ENCODE measurements at places on chromosomes 1 and 21.

DNA sequence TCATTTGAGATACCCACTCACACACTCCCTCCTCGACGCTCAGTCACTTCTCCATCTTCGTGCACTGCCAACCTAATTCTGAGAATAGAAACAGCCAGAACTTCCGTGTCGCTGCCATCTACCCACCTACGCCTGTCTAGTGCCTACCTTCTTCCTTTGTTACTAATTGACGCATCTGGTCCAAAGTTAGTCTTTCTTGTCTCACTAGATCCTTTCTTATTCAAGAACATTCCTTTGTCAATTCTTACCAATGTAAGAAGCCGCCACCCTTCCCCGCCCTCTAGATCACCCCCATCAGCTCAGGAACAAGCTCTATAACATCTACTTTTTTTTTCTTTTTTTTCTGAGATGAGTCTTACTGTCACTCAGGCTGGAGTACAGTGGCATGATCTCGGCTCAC lies 3.7 kb downstream of the PADI6 start:
- no peak for DNase-seq

DNA sequence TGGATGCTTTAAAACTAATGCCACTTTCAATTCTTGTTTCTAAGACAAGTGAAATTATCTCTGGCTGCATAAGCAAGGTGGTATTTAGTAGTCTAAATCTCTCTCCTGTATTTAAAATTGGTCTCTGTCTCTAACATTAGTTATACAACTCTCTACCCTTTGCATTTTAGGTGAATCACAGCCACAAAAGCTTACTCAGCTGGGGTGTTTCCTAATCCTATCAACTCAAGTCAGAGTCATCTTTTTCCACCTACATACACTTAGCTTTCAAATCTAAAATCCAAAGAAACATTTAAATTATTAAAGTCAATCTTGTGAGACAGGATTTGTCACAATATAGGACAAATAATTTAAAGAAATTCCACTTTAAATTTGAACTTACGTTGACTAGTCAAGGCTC lies 255.1 kb upstream of the CXADR start:
- DNase-seq = no peak

GRCh38 chr1:53509775-53510174 lies 50.6 kb downstream of the DMRTB1 start:
- DNase-seq = no peak

- DNase-seq = no peak
Measured at GRCh38 chr1:98103617-98104285, 182.9 kb upstream of the DPYD start.

- DNase-seq = peak; percentile 9
Measured at GRCh38 chr1:100277866-100278265, 11.8 kb downstream of the RTCA start.

- no peak for DNase-seq
Measured at GRCh38 chr21:33203371-33203724, 26.4 kb upstream of the IFNAR2 start.

DNA sequence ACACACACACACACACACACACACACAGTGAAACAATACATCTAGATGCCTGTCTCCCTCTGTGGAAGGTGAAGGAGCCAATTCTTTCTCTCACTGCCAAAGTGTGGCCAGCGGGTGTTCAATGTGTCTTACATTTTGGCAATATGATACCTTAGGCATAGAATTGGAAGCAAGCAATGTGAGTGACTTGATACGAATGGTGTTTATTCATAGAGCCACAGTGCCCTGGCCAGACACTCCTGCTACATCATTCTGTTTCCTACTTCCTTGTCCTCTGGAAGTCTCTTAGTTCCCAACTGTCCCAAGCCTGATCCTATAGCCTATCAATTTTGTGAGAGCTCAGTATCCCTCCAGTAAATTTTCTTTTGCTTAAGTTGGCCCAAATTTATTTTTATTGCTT lies 170.0 kb upstream of the L1TD1 start:
- no peak for DNase-seq

- no peak for DNase-seq
Measured at GRCh38 chr1:230122366-230123279, 55.6 kb downstream of the GALNT2 start.

DNA sequence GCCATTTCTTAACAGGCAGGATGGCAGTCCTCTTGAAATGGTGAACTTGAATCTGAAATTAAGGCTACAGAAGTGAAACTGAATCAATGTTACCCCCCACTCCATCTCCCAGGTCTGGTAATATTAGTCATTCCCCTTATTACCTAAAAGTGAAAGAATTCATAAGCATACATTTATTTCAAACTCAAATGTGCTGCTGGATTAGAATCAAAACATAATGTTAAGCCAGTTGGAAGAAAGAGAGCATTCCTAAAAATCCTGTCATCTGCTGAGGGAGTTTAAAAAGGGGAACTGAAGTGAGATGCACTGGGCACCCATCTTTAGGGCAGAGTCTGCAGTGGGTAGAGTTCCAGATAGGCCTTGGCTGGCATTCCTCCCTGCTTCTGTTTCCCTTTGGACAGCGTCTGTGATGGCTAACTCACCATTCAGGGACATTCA lies 17.4 kb downstream of the KIAA0319L start:
- DNase-seq = no peak

DNA sequence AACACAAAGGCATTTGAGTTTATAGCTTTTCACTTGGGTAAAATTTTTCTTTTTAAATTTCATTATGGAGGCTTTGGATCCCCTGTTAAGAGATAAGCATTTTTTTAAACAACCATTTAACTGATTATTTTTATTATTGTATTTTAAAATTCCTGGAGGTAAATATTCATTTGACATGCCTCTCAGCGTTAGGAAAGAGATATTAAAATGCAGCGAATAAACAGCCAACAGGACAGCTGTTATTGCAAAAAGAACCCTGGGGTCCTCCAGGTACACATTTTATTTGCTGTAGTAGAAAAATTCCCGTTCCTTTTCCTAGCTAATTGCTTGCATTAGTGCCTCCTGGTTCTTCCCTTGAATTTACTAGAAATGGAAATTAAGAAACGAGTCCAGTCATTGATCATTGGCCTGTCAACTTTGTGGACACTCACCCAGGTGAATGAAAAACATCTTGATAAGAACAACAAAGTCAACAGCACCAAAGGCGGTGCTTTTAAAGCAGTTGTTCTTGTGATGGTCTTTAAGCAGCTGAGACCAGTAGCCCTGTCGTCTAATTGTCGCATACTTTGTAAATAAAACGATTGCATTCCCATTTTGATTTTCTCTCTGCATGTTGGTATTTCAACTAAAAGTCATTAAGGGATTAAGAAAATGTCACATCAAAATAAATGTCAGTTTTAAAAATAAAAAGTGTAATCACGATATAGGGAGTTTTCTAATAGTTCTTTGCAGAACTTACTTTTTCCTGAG lies 282.4 kb downstream of the GRIK1 start:
- DNase-seq = no peak

DNA sequence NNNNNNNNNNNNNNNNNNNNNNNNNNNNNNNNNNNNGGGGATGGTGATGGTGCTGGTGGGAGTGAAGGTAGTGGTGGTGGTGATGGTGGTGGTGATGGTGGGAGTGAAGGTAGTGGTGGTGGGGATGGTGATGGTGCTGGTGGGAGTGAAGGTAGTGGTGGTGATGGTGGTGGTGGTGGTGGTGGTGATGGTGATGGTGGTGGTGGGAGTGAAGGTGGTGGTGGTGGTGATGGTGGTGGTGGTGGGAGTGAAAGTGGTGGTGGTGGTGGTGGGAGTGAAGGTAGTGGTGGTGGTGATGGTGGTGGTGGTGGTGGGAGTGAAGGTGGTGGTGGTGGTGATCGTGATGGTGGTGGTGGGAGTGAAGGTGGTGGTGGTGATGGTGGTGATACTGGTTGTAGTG lies 93.6 kb downstream of the CRYAA start:
- DNase-seq = no peak

DNA sequence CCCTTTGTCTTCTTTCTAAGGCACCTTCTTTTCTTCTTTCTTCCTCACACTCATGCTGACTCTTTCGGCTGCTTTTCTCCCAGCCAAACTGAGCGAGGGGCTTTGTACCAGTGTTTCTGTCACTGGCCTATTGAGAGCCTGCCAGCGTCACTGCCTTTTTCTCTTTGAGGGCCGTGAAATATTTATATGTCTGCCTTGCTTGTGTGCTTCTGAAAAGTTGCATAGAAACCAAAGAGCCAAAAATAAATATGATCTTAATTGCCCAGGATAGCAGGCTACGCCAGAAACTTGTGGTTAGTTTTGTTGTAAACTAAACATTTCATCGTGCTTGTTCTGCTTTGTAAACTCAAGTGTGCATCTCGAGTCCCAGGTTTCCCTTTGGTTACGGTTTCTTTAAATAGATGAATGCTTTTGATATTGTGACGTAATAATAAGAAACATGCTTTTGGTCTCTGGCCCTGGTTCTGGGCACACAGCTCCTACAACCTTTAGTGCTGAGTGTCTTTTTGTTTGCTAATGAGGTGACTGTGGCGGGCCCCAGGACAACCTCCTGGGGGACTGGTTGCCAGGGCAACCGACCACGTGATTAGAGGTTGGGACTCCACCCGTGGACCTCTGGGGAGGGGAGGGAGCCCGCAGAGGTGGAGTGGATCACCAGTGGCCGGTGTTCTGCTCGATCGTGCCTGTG lies 10.8 kb downstream of the SLC37A1 start:
- DNase-seq = no peak

DNA sequence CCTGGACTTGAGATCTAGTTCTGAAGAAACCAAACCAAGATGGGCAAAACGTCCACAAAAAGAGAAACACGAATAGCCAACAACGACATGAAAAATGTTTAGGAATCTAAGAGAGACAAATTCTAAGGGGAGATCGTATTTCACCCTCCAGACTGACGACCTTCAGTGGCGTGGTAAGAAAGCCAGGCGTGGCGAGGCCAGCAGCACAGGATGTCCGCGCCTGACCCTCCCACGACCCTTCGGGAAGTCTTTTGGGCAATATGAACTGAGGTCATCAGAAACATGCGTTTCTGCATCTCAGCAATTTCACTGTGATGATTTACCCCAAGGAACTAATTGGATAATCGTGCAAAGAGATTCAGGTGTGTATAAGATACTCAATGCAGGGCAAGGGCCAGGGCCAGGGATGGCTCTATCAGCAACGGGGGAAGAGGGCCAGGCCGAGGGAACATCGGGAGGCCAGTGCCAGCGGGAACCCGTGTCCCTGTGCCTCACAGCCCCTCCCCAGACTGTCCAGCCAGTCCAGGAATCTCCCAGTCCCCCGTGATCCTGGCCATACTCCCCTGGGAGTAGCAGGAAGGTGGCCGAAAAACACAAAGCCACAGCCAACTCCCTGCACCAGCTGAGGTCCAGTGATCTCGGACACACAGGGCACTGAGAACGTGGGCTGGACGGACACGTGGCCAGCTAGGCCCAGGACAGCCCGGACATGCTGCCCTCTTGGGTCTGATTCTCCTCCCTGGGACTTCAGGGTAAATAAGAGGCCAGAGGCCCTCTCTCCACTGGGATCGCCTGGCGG lies 53.6 kb upstream of the ADARB1 start:
- DNase-seq = no peak

- DNase-seq = peak; percentile 47
Measured at GRCh38 chr1:232923739-232924386, 26.5 kb upstream of the NTPCR start.

DNA sequence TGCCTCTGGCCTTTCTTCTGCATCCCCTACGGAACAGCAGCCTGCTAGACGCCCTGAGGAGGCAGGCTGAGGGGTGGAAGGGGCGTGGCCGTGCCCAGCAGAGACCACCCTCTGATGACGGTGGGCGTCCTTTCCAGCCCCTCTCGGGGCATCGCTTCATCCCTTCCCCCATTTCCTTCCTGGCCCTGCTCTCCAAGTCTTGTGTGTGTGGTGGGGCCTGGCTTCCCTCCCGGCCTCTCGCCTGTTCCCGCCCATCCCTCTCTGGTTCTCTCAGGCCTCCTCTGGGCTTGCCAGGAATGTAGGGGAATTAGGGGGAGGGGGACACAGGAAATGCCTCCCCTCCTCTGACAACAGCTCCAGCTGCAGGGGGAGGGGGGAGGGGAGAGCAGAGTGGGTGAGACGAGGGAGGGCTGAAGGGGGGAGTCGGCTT lies 51.1 kb downstream of the SKI start:
- no peak for DNase-seq

GRCh38 chr1:185287451-185287850 lies 29.6 kb downstream of the IVNS1ABP start:
- DNase-seq = no peak

DNA sequence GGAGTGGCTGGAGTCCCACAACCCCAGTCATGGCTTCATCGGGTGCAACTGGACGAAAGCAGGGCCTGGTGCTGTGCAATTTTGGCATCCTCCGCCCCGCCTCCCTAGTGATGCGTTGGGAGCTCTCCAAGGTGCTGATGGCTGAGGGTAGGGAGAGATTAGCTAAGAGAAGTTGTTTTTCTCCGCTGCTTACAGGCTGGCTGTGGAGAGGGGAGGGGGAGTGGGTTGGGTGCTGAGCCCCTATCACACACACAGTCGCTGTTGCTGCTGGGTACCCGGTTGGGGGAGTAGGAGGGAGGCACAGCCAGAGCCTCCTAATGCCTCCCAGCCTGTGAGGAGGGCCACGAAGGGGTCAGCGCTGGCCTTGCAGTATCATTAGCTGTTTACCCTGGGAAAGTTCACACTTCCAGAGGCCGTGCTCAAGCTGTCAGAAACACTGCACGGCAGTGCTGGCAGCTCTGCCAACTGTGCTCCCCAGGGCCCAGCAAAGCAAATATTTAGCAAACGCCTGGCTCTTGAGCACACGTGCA lies 110.0 kb downstream of the GRIK3 start:
- DNase-seq = peak; percentile 50

GRCh38 chr1:87103074-87103473 lies 188.6 kb downstream of the HS2ST1 start:
- DNase-seq = no peak

DNA sequence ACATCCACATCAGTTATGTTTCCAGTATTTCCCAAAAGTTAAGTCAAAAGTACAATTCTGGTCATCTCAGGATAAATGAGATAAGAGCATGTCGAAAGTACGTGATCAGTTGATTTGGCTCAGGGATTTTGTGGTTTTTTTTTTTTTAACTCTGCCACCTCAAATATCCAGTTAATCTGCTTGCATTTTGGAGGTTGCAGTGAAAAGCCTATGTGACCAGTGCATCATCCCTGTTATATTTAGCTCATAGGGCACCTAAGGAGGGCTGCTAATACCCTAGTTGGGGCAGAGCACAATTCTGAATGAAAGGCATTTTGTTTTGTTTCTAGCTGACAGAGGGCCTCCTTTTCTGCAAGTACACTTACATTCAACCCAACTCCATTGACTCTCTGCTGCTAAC lies 31.7 kb upstream of the RGS16 start:
- no peak for DNase-seq

GRCh38 chr1:207268753-207269511 lies 52.5 kb upstream of the CD55 start:
- DNase-seq = no peak

DNA sequence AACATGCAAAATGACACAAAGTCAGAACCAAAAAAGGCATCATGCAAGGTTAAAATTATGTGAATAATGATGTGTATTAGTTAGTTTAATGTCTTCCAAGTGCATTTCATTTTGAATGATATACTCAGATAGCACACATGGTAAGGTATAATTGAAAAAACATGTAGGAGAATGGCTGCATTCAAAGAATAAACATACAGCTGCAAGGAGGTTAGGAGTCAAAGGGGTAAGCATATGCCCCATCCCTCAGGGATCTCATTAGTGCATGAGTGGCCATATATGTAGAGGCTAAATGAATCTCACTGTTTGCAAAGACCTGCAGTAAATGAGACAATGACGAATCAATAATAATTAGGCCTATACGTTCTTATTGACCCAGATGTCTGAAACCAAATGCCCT lies 179.7 kb upstream of the HOOK1 start:
- no peak for DNase-seq

All from stimulated activated CD4-positive, alpha-beta T cell treated with anti-CD3 and anti-CD28 coated beads, Interleukin-2, amount 100 ng/mL, for 24 hours (primary cell).